ENCODE measurements at places on chromosomes 1 and 21.

DNA sequence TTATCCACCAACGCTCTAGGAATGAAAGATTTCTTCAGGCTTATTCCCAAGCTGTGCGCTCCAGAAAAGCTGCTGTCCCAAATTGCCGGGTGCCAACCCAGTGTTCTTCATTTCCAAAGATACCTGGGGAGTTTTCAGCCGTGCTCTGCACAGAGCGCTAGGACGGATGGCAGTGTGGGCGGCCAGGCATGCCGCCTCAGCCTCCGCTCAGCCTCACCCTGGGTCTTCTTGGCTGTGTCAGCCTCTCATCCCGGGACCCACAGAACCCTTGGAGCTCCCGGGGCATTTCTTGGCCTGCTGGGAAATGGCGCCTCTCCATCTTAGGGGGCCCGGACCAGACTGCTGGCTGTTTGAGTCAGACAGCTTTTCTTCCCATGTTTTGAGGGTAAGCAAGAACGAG is 116.9 kb upstream of the SLC25A33 start:
- DNase-seq: no peak

DNA sequence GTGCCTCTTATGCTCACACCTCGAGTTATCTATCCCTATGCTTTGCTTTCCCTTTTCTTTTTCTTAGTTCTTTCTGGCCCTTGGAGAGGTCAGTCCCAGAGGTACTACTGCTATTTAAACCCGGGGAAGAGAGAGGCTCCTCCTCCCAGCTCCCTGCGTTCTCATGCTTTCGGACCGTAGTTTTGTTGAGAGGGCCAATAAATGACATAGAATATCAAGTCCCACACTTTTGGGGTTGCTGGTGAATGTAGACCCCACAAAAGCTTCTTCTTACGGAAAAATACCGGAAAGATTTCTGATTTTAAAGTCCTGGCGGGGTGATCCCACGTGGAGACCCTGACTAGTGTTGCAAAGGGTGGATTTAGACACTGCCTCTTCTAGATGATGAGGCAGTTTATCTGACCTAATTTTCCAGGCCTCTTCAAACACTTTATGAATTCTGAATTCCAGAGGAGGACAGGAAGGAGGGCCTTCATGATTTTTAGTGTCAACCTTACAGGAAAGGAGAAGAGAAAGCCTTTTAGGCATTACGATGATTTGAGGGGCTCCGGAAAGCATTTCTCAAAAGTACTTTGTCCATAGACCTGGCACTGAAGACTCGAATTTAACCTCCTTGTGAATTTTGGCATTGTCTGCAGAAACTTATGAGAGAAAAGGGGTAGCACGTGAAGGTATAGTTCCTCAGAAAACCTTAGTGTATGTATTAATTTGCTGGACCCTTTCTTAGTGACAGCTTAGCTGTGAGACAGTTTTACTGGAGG is 694 bp downstream of the TMEM167B start:
- no peak for DNase-seq

DNA sequence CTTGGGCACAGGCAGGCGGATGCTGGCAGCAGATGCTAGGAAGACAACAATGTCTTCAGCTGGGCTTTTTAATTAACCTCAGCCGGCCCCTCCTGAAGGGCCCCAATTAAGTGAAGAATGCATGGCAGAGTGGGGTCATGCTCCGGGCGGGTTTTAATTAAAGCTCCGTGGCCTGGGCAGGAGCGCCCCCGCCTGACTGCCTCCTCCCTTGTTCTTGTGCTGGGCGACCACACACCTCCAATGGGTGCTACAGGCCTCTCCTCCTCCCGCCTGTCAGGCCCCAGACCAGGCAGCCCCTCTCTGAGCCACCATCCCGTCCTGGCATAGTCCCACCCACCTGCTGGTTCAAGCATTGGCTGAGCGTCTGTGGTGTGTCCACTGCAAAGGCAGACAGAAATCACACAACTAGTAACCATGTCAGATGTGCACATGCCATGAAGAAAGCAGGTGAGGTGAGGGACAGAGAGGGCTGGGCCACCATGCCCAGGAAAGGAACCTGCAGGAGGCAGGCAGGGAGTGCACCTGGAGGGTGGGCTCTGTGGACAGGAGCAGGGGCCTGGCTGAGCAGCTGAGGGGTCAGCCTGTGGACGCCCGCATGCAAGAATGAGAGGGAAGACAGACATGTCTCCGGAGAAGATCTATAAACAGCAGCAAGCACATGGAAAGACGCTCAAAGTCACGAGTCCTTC is 8.5 kb upstream of the ARF1 start:
- peak; percentile 37 for DNase-seq

DNA sequence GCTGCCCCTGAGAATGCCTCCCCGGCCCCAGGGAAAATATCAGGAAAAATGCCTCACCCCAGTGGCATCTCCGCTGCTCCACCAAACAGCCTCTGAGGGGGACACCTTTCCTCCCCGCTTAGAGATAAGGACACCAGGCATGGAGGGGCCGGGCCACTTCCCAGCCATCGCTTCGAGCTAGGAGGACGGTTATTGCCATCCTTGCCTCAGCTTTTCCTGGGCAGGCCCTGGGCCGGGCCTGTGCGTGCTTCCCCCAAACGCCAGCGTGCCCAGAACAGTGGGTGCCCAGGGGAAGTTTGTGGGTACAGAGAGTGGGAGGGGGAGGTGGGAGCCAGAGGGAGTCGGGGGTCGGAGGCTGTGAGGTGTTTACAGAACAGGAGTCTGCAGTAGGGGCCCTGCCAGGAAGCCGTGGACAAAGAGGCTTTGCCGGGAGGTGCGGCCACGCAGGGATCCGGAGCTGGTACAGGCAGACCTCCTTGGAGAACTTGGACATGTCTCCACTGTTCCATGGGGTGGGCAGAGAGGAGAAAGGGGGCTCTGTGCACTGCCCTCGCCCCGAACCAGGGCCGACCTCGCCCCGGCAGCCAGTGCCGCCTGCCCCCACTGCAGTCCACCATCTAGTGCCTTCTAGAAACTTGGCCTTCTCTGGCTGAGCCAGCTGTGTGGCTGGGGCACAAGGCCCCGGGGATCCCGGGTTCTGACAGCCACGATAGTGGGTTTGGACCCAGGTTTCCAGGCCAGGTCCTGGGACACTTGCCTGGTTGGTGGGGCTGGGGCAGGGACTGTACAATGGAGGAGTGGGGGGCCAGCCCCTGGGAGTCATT is 33.5 kb upstream of the TTC34 start:
- no peak for DNase-seq

- no peak for DNase-seq
Observed at GRCh38 chr1:169307176-169307575, 60.4 kb downstream of the NME7 start.

GRCh38 chr1:243234978-243235647 is 20.0 kb downstream of the CEP170 start:
- DNase-seq: no peak

GRCh38 chr1:145999321-146000024 is 3.1 kb upstream of the TXNIP start:
- no peak for DNase-seq

- DNase-seq: no peak
Observed at GRCh38 chr1:14082331-14082730, 382.3 kb downstream of the PRDM2 start.

- no peak for DNase-seq
Observed at GRCh38 chr1:36567601-36568341, 85.1 kb upstream of the CSF3R start.

DNA sequence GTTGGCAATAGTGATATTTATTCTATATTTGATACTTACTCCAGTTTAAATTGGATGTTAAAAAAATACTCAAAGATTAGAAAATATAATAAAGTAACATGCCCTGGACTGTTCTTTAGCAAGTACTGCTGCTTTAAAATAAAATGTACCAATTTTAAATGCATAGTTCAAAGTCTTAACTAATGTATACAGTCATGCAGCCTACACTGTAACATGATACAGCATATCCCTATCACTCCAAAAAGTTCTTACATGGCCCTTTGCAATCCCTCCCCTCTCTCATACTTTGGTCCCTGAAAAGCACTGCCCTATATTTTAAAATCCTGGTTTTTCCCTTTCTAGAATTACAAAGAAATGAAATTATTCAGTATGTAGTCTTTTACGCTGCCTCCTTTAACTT is 726.6 kb downstream of the LTN1 start:
- no peak for DNase-seq

DNA sequence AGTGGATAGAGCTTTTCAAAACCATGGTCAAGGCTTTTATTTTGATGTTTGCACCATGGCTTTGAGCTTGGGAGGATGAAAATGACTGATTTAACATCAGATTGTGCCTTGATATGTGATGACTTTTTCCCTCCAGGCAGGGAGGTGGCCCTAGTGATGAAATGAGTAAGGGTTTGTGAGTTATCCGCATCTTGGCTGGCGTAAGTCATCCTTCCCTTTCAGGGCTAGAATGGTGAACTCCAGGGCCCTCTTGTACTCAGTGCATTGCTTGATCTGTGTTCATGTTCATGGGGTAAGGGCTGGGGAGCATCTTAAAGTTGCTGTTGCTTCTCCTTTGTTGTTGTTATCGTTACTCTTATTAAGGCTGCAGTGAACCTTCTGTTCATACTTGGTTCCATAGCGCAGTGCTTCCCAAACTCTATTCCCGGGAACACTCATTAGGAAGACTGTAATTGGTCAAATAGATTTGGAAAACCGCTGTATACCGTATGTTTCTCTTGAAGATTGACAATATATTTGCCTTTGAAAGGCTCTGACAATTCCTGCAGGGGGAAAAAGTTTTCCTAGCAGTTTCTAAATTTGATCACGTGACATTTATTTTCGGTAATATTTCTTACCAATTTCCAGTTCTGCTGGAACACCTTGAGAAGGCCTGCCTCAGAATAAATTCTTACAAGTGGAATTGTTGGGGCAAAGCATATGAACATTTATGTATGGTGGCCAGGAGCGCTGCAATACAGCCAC is 23.1 kb downstream of the GPR137B start:
- no peak for DNase-seq

DNA sequence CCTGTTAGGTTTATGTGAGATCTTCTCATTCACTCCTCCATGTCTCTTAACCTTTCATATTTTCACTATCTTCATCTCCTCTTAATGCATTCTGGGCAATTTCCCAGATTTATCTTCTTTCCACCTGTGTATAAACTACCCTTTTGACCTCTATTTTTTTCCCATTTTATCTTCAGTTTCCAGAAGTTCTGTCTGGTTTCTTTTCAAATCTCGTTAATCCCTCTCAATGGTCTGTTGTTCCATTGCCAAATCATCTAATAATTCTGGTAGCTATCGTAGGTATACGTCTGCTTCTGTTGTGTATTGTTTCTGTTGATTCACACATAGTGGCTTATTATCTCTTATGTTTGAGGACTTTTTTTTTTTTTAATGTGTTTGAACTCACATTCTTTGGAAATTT is 25.7 kb upstream of the HYI start:
- DNase-seq: no peak

GRCh38 chr1:244675167-244675566 is 22.2 kb downstream of the DESI2 start:
- DNase-seq: no peak

DNA sequence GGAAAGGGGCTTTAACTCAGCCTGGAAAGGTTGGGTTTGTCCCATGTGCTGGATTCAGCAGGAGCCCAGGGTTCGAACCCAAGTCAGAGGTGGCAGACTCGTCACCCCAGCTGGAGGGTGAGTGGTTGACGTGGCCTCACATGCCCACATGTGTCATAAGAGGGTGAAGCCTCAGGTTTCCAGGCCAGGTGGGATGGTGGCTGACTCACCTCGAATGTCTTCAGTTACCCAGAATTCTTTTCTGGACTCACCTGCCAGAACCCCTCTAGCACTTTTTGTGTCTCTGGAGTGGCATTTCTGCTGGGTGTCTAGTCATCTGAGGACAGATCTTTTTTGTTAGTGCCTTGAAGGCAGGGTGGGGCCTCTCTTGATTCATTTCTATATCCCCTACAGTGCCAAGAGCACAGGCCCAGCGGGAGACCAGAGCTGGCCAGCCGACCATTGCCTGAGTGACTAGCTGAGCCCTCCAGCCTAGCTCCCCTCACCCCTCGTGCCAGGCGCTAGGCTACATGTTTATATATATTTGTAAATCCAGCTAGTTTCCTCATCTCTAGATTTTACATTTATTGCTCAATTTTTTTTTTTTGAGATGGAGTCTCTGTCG is 28.1 kb downstream of the IL6R start:
- peak; percentile 69 for DNase-seq

DNA sequence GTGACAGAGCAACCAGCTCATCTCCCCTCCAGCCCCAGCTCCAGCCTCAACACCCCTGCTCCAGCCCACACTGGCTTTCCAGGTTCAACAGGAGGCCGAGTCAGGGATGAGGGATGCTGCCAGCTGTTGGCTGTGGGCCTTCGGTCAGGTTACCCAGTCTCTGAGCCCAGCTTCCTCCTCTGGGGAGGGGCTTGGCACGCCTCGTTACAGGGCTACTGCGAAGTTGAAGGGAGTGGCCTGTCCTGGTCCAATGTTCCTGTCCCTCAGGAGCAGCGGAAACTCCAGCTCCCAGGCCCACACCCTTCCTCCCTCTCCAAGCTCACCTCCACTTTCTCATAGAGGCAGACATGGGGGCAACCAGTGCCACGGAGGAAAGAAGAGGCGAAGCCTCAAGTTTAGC is 15.1 kb upstream of the TAS1R2 start:
- DNase-seq: no peak

- DNase-seq: no peak
Observed at GRCh38 chr1:36170643-36171412, 14.9 kb downstream of the MAP7D1 start.

GRCh38 chr1:50861772-50862171 is 98.3 kb downstream of the FAF1 start:
- DNase-seq: no peak

- DNase-seq: no peak
Observed at GRCh38 chr1:161954466-161954865, 69.2 kb downstream of the OLFML2B start.

DNA sequence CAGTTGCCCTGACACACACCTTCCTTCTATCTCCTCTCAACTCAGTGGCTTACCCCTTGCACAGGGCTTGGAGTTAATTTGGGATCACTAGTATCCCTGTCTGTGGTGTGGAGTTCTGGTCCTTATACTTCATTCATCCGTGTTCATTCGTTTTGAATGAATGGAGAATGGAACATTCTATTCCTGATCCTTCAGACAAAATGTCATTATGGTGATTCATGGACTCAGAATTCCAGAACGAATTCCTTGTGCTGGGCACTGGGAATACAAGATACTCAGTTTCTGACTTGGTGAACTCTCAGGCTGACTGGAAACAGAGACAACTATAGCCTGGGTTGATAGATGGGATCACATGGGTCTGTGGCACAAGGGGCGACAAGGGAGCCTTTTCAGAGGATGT is 49.9 kb upstream of the TRABD2B start:
- no peak for DNase-seq

GRCh38 chr1:24108334-24109165 is 3.4 kb downstream of the MYOM3 start:
- peak; percentile 91 for DNase-seq

DNA sequence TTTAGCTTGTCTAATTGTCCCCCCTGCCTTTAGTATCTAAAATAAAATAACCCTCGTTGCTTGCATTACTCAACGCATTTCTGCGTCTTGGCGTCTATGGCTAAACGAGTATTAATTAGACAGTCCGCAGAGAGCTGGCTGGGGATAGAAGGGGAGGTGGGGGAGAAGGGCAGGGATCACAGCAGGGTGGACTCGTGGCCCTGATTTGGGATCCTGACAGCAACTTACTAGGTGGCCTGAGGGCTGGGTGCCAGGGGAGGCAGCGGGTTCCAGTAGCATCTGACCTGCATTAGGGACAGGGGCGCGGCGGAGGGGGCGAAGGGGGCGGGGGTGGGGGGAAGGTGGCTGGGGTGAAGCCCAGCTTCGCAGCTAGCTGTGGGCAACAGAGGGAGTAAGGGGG is 1.1 kb upstream of the BACE2 start:
- no peak for DNase-seq

- no peak for DNase-seq
Observed at GRCh38 chr1:19495799-19496526, 10.6 kb upstream of the CAPZB start.
